ENCODE measurements at places on chromosomes 6 and 20. TPM values are rescaled to one million over a fixed set of nuclear protein-coding genes. Genes with fewer than 3 reads are reported as not detected.
A peak's percentile ranks its signal among the peaks of the same experiment; 100 is the strongest.

HRH3 gene
- 0.66 TPM for total RNA-seq

NRN1 gene
- total RNA-seq = 27.4 TPM

FAM217A gene
- total RNA-seq = not detected

CCDC170 gene
- total RNA-seq = 13.1 TPM

LINC00237 gene
- 6.5 TPM for total RNA-seq

CDH4 gene
- total RNA-seq = 5.8 TPM

WFDC5 gene
- 0.28 TPM for total RNA-seq

GABRR1 gene
- total RNA-seq = 0.20 TPM

WFDC10B gene
- not detected for total RNA-seq

DNA sequence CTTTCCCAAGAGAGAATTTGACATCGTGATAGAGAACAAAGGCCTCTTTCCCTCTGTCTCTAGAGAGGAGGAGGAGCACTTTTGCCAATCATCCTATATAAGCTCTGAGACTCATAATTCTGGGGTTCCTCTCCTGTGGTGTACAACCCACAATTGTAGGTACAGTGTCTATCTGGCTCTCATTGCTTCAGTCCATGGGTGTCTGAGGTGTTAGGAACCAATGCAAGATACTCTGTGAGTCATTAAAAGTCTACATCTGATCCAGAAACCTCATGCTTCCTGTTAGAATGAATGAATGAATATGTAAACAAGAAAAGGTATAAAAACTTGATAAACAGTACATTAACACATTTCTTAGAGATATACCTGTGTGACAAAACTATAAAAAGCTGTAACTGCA lies 356.7 kb downstream of the QKI start:
- DNase-seq = no peak

GRCh38 chr6:15464211-15464725 lies 198.6 kb downstream of the DTNBP1 start:
- DNase-seq = no peak

DNA sequence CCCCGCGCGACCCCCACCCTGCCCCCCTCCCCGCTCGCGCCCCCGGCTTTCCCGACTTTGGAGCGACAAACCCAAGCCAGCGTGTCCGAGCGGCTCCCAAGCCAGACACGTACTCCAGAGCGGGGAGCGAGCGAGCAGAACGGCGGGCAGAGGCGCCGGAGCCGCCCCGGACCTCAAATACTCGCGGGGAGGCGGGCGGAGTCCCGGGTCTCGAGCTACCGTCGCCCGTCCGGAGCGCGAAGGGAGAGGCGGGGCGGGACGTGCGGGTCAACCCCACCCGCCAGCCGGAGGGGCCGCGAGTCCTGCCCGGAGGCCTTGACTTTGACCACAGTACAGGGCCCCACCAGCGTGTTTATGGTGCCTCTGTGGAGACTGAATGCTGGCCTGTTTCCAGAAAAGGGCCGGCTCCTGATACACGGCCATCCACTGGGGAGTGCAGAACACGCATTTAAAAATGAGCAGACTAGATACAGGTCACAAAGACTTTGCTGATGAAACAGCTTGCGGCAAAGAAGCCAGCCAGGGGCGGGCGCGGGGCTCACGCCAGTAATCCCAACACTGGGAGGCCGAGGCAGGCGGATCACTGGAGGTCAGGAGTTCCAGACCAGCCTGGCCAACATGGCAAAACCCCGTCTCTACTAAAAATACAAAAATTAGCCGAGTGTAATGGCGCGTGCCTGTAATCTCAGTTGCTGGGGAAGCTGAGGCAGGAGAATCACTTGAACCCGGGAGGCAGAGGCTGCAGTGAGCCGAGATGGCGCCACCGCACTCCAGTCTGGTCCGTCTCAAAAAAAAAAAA lies at the start of gene SERPINB6:
SERPINB6 (minus strand) TSS at position 148 of the 799 bp plus-strand sequence. CDS start 12,235 bp downstream, outside the sequence.
- DNase-seq = peak; percentile 54

- no peak for DNase-seq
Measured at GRCh38 chr6:156617376-156617775, 159.8 kb upstream of the ARID1B start.

DNA sequence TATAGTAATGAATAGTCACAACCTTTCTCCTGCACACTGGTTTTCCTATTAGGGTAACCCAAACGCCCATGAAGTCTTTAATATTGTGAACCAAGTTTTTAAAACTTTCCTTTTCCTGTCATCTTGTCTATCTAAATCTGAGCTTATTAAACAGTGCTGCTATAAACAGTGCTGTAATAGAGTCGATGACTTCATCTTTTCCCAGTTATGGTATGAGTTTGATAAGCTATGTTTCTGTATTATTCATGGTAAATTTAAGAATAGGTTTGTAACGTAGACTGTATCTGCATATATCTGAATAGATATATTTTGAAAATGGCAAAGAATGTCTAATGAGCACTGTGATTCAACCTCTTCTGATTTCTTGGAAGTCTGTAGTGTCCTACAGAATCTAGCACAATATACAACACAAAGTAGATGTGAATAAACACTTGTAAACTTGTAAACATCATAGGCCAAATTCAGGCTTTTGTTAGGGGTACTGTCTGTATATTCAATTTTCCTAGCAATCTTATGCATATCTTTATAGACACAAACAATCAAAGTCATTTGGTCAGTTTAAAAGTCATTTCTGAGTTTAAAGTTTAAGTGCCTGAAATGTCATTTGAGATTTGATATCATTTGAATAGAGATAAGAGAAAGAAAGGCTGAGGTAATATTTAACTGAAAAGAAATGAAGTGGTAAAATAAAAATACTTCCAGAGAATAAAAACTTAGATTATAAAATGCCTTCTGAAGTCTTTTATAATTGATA lies 155.5 kb downstream of the PTPRK start:
- no peak for DNase-seq

GRCh38 chr6:32105433-32105832 lies 3.7 kb downstream of the TNXB start:
- no peak for DNase-seq

DNA sequence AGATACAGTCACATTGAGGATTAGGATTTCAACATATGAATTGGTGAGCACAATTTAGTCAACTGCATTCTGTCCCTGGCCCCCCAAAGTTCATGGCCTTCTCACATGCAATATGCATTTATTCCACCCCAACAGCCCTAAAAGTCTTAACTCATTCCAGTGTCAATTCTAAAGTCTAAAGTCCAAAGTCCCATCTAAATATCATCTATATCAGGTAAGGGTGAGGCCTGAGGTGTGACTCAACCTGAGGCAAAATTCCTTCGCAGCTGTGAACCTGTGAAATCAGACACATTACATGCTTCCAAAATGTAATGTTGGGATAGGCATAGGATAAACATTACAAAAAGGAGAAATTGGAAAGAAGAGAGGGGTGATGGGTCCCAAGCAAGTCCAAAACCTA lies 27.8 kb downstream of the CLIC5 start:
- no peak for DNase-seq

- no peak for DNase-seq
Measured at GRCh38 chr6:136918706-136919105, 3.4 kb upstream of the SLC35D3 start.

GRCh38 chr6:39075010-39075686 lies 26.6 kb downstream of the GLP1R start:
- no peak for DNase-seq

- no peak for DNase-seq
Measured at GRCh38 chr20:44018942-44019637, 104.4 kb downstream of the TOX2 start.

DNA sequence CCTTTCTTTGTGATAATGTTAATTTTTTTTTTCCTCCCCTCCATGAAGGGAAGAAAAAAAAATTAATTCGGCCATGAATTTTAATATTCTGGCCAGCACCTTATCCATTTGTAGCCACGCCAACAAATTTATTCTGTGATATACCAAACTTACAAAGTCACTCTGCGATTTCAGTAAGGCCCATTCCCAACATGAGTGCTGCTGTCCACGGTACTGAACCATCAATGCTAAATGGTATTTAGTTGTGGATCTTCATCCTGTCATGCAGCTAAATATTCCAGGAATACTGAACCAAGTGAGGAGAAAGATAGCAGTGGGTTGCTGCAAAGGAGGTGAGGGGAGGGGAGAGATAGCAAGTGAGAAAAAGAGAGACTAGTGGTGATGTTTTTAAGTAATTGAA lies 19.5 kb upstream of the RSPH4A start:
- no peak for DNase-seq

DNA sequence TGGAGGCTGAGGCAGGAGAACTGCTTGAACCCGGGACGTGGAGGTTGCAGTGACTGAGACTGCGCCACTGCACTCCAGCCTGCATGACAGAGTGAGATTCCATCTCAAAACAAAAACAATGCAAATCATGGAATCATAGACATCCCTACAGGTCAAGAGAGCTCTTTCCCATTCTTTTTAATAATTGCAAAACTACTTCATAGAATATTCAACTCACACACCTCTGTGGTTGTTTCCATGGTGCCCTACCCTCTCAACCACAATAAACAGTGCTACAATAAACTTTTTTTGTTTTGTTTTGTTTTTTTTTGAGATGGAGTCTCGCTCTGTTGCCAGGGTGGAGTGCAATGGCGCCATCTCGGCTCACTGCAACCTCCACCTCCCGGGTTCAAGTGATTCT lies 11.8 kb upstream of the ADNP start:
- DNase-seq = no peak

DNA sequence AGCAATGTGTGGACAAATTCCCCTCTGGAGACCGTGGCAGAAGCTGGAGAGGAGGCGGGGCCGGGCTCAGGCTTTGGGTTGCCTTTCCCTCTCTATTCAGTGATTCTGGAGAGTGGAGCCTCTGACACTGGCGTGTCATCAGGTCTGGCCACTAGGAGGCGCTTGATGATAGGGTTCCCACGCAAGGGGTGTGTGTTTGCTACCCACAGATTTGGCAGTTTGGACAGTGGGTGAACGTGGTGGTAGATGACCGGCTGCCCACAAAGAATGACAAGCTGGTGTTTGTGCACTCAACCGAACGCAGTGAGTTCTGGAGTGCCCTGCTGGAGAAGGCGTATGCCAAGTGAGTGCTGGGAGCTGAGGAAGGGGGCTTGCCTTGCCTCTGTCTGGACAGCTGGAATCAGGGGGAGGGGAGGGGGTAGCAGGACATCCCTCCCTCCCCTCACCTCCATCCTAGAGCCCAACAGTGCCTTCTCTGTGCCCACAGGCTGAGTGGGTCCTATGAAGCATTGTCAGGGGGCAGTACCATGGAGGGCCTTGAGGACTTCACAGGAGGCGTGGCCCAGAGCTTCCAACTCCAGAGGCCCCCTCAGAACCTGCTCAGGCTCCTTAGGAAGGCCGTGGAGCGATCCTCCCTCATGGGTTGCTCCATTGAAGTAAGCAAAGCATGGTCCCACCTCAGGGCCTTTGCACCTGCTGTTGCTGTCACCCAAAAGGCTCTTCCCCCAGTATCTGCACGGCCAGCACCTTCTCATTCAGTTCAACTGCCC lies 14.3 kb downstream of the CAPN11 start:
- DNase-seq = peak; percentile 85

GRCh38 chr6:166202321-166202733 lies 34.7 kb upstream of the TBXT start:
- no peak for DNase-seq

- no peak for DNase-seq
Measured at GRCh38 chr6:135505648-135506047, 8.1 kb upstream of the AHI1 start.

DNA sequence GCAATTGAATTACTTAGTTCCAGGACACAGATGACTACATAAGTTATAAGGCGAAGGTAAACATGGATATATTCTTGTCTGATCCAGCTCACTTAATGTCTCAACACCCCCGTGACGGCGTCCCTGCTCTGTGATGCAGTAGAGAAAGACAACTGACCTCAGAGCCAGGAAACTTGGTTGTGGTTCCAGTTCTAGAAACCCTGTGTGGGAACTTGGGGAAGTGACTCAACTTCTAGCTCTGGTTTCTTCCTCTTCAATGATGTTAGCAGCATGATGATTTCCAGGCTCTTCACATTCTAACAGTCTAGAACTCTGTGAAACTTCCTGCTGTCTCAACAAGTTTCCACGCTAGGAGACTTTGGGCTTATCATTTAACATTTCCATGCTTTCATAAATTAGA lies 18.4 kb downstream of the LAMA4 start:
- no peak for DNase-seq

GRCh38 chr6:146598772-146599405 lies at the start of gene ADGB:
Gene ADGB, plus strand, starts transcription at chr6:146598972. Its CDS starts 69 bp downstream, at chr6:146599041.
- peak; percentile 31 for DNase-seq

GRCh38 chr6:137363805-137364138 lies 130.4 kb downstream of the OLIG3 start:
- no peak for DNase-seq

DNA sequence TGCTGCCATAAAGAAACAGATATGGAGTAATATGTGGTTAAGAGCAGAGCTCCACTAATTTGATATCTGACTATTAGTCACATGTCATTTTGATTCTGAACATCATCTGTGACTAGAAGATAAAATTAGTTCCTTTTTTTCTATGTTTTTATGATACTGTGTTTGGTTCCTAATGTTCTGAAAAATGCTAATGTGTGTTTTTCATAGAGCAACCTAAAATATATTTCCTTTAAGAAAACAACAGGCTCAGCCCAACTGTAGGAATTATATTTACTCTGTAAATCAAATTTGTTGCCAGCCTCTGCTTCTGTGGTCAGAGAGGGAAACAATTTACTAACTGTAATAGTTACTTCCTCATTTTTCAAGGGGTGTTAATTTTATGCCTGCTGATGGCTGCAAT lies 33.3 kb upstream of the TXLNB start:
- no peak for DNase-seq

GRCh38 chr6:117918454-117918853 lies 11.4 kb downstream of the SLC35F1 start:
- DNase-seq = no peak

DNA sequence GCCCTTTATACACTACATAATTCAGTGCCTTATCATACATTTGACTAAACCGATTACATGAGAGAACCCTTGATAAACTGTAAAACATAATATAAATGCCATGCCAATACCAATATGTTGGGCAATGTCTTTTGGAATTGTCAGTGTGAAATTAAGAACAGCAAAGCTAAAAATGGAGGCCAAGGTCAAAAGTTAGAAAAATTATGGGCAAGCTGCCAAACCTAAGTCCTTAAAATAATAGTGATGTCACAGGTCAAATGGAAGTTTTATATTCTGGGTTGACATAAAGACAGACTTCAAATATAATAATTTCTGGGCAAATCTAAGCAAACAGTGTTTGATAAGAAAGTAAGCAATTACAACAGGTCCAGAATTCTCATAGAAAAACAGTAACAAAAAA lies 696.7 kb downstream of the RNF144B start:
- no peak for DNase-seq

- DNase-seq = no peak
Measured at GRCh38 chr20:41029150-41029901, 704 bp downstream of the TOP1 start.

All from spinal cord (tissue), 10 donors.